ENCODE measurements at places on chromosomes 7 and 10.

GRCh38 chr10:131448883-131449282 is 137.4 kb upstream of the TCERG1L start:
- DNase-seq: no peak

GRCh38 chr10:25694971-25695370 is 239.1 kb upstream of the MYO3A start:
- no peak for DNase-seq

- DNase-seq: no peak
These were observed at the start of gene CREB5 for GRCh38 chr7:28411876-28412662. Gene CREB5, plus strand, starts transcription at chr7:28412518. Its CDS starts 397 bp downstream, at chr7:28412915.

GRCh38 chr10:3828404-3829155 is 43.6 kb upstream of the KLF6 start:
- no peak for DNase-seq

GRCh38 chr10:123380491-123381085 is 226.4 kb downstream of the BUB3 start:
- no peak for DNase-seq

- no peak for DNase-seq
These were observed 1.5 kb downstream of the CPSF4 start for GRCh38 chr7:99440195-99440594.

DNA sequence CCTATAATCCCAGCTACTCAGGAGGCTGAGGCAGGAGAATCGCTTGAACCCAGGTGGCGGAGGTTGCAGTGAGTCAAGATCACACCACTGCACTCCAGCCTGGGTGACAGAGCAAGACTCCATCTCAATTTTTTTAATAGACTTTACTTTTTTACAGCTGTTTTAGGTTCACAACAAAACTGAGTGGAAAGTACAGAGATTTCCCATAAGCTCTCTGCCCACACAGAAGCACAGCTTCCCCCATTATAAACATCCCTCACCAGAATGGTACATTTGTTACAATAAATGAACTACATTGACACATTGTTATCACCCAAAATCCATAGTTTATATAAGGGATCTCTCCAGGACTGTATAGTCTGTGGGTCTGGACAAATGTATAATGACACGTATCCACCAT is 14.6 kb upstream of the PRRT4 start:
- no peak for DNase-seq

GRCh38 chr10:77514870-77515269 is 122.7 kb downstream of the KCNMA1 start:
- DNase-seq: no peak

DNA sequence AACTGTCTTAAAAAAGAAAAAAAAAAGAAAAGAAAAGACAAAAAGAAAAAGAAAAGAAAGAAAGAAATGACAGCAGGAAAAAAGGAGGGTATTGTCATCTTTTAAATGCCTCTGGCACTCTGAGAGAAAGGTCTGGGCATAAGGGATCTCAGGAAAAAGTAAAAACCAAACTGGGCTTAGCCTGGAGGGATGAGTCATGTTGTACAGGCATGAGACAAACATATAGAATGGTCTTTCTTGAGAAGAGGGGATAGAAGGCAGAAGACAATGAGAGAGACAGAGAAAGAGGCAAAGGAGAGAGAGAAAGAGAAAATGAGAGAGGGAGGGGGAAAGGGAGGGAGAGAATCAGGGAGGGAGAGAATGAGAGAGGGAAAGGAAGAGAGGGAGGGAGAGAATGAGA is 32.3 kb upstream of the KCNMA1 start:
- no peak for DNase-seq

- DNase-seq: no peak
These were observed 615 bp downstream of the ARHGAP12 start for GRCh38 chr10:31927884-31928548.

- no peak for DNase-seq
These were observed 340.2 kb upstream of the CELF2 start for GRCh38 chr10:10677479-10677878.

- no peak for DNase-seq
These were observed 95.5 kb downstream of the NKX6-2 start for GRCh38 chr10:132690401-132690800.

DNA sequence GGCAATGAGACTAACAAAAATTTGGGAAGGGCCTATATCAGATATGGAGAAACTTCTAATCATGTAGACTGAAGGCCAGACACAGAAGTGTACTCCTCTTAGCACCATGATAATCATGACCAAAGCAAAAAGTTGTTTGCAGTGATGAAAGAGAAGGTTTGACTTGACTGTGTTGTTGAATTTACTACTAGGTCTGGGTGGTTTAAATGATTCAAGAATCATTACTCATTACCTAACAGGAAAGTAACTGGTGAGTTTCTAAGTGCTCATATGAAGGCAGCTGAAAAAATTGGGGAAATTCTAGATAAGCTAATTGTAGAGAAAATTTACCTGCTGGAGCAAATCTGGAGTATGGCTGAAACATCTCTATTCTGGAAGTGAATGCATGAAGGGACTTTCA is 451.5 kb upstream of the SORCS1 start:
- DNase-seq: no peak

- no peak for DNase-seq
These were observed 5.3 kb downstream of the EXOC4 start for GRCh38 chr7:133258174-133258573.

GRCh38 chr10:84846658-84847316 is 518.4 kb downstream of the CCSER2 start:
- no peak for DNase-seq

GRCh38 chr7:98372993-98373392 is 27.9 kb downstream of the BAIAP2L1 start:
- DNase-seq: no peak

DNA sequence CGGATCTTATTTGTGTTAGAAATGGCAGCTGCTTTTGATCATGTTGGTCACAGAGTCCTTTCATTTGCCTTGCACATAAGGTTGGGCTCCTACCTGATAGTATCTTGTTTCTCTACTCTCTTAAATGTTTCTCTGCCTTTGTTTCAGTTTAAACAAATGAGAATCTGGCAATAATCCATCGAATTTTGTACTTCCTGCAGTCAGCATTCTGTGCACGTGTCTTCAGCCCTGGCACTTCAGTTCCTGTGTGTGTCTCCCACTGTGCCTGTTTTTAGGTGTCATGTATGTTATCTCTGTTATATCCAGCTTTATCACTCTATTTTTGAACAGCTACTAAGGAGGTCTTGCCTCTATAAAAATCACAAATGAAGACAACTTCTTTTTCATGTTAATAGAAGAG is 28.4 kb upstream of the PTER start:
- no peak for DNase-seq

DNA sequence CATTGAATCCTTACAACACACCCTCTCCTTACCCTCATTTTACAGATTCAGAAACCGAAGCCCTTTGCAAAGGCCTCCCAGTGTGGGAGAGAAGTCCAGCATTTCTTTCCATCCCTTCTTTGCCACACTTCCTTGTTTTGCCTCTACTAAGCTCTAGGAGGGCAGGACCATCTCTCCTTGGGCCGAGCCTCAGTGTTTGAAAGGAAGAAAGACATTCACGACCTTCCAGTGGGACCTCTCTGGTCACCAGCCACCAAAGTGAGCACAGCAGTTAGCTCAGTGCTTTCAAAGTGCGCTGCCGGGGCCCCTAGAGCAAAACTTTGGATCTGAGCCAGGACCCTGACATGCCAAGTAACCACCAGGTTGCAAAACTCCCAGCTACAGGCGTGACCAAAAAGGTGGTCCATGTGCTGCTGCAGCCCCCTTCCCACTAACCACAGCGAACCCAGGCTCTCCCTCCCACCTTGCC is 12.4 kb downstream of the CTBP2 start:
- DNase-seq: no peak

- DNase-seq: no peak
These were observed 114.7 kb upstream of the AHR start for GRCh38 chr7:17183630-17184328.

DNA sequence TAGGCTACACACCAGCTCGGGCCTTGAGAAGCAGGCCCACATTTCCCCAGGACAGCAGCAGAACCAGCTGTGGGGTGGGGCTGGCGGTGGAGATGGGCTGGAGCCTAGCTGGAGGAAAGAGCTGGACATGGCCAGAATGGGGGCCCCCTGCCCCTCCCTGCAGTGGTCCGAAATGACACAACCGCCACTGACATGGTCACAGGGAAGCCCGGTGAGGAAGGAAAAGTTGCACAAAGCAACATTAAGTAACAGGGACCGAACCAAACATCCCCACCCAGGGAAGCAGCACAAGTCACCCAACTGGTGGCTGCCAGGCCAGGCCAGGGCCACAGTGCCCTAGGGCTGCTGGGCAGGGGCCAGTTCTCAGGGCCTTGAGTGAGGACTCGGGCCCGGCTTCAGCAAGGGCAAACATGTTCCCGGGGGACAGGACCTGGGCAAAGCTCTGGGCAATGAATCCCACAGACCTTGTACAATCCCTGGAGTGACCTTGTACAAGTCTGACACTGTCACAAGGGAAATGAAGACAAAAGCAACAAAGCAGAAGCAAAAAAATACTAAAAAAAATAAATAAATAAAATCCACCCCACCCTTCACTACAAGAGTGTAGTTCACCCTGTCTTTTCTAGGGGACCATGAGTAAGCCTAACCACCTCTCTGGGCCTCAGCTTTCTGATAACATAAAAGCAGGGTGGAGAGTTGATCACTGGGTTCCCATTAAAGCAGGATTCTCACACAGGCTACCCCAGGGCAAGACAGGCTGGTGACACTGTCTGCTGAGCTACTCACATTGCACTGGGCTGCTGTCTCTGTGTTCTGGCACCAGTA is 33.0 kb downstream of the PSAP start:
- DNase-seq: no peak

DNA sequence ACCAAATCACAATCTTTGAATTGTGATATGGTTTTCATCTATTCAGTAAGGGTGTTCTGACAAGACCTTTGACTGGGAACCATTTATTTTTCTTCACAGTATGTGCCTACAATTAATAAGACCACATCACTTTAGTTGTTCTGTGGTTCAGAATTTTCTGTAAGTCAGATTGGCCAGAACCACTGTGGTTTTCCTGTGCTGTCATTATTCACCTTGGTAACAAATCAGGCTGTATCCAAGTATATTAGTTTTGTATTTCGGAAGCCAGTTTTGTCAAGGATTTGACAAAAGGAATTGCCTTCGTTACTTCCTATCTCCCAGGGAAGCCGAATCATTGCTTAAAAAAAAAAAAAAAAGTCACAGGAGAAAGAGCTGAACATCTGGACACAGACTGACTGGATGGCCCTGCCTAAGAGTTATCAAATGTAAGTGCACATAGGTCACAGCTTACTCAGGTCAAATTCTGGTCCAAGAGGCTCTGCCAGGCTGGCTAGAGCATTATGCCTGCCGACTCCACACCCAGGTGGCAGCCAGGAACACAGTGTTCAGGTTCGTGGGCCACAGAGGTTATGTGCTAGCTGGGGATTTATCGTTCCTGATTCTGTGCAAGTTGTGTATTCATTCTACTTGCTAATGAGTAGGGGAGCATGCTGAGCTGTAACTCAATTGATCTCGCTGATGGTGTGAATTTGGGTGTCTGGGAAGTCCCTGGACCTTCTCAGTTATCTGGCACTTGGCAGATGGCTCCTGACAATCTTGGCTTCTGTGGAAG is 175.3 kb downstream of the JAZF1 start:
- DNase-seq: no peak

DNA sequence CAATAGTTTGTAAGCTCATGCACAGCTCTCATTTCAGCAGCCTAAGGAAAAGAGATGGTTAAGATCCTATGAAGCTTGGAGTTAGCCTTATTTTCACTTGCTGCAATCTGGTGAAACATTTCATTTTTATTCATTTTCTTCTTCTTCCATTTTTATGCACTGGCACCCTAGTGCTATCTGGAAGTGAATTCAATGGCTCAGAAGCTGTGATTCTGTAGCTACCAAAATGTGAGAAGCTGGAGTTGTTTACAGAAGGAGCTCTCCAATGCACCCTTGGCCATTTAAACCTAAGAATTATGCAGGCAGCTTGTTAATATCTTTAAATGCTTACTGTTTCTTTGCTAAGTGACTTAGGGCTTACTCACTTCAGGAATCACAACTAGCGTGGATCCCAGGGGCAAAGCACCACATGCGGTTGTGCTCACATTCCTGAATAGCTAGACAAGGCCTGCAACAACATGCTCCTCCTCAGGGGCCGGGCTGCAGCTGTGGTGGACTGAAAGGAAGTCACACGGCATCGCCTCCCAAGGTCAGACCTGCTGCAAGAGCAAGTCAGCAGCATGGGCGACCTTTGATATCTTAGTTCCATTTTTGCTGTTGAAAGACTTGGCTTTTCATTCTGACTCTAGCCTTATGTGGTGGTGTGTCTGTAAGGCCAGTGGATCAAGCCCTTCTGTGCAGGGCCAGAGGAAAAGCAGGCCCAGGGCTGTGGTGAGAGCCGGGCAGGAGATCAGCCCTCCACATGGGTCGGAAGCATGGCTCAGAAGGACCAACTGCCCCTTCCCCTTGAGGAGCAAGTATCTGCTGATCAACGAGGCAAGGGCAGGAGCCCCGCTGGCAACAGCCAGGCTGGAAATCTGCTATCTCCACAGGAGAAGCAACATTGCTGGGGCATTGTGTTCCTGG is 91.9 kb upstream of the MBL2 start:
- DNase-seq: no peak

- DNase-seq: no peak
These were observed 14.8 kb upstream of the CD36 start for GRCh38 chr7:80623503-80624252.

GRCh38 chr10:129953119-129954051 is 10.7 kb downstream of the EBF3 start:
- no peak for DNase-seq

- DNase-seq: no peak
These were observed 122.6 kb downstream of the LRRC4 start for GRCh38 chr7:127908430-127909258.

DNA sequence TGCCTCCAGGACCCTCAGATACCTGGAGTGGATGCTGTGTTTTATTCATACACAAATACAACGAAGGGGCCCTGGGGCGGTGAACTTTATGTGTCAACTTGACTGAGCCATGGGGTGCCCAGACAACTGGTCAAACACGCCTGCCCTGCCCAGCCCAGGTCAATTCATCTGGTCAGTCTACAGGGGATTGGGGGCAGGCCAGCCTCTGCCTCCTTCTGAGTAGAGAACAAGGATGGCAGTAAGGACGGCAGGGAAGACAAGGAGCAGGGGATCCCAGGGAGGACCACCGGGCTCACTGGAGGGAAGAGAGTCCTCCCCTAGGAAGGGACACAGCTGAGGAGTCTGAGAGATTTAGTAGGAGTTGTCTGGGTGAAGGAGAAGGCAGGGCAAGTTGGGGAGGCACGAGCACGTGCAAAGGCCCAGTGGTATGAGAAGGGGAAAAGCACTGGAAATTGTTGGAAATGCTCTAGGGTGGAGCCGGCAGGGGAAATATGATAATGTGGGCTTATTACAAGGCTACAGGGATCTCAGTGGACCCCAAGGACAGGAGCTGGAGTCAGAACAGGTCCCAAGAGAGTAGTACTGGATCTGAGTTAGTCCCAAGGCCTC is 63.4 kb downstream of the MYL10 start:
- no peak for DNase-seq

- no peak for DNase-seq
These were observed 216.6 kb upstream of the SH2B2 start for GRCh38 chr7:102069931-102070629.

- no peak for DNase-seq
These were observed 2.0 kb downstream of the VOPP1 start for GRCh38 chr7:55570218-55570873.

Measured in stimulated activated CD8-positive, alpha-beta memory T cell treated with anti-CD3 and anti-CD28 coated beads, Interleukin-4, amount 100 ng/mL, for 1 hour (primary cell).